ENCODE measurements at places on chromosomes 12 and 14. TPM values are rescaled to one million over a fixed set of nuclear protein-coding genes. Genes with fewer than 3 reads are reported as not detected.

Gene GPR68
- polyA plus RNA-seq: 4.8 TPM

Gene FGD4
- 4.6 TPM for polyA plus RNA-seq

Gene SDR9C7
- polyA plus RNA-seq: 16.8 TPM

Gene IL31
- not detected for polyA plus RNA-seq

Gene KRT7
- 213 TPM for polyA plus RNA-seq

Gene LRTM2
- not detected for polyA plus RNA-seq

Gene SOX5
- polyA plus RNA-seq: 0.24 TPM

Gene KRT71
- not detected for polyA plus RNA-seq

Gene NGB
- 0.04 TPM for polyA plus RNA-seq

Gene ALDH2
- polyA plus RNA-seq: 148 TPM

Gene CELA1
- not detected for polyA plus RNA-seq

Gene TMBIM6
- 169 TPM for polyA plus RNA-seq

Gene ZDHHC22
- not detected for polyA plus RNA-seq

Gene HVCN1
- 1.4 TPM for polyA plus RNA-seq

Gene IL22
- 0.36 TPM for polyA plus RNA-seq

Gene LAG3
- 1.1 TPM for polyA plus RNA-seq

Gene ACOT6
- polyA plus RNA-seq: not detected

Gene LRRK2
- 5.8 TPM for polyA plus RNA-seq

Gene NELL2
- 0.44 TPM for polyA plus RNA-seq

Gene RFX4
- polyA plus RNA-seq: not detected

Gene HOTAIR
- not detected for polyA plus RNA-seq

Gene HCAR2
- 53.2 TPM for polyA plus RNA-seq

Gene KCNA5
- polyA plus RNA-seq: 0.81 TPM

Gene MAX
- 52.2 TPM for polyA plus RNA-seq

Gene SLC39A5
- polyA plus RNA-seq: 0.09 TPM

Gene NACA
- polyA plus RNA-seq: 1,812 TPM

Gene TAS2R9
- not detected for polyA plus RNA-seq

Gene PTPN21
- 4.7 TPM for polyA plus RNA-seq

Gene EPYC
- not detected for polyA plus RNA-seq

Gene RASSF3
- polyA plus RNA-seq: 12.5 TPM

Gene B4GALNT3
- polyA plus RNA-seq: 8.1 TPM

Gene PAX9
- polyA plus RNA-seq: 51.9 TPM

Gene ZC3H10
- polyA plus RNA-seq: 2.2 TPM

Gene SMOC1
- 0.04 TPM for polyA plus RNA-seq

Gene KRT86
- 0.04 TPM for polyA plus RNA-seq

Gene FOXN4
- not detected for polyA plus RNA-seq

Gene KCNMB4
- 0.51 TPM for polyA plus RNA-seq

Gene KRT77
- polyA plus RNA-seq: 0.06 TPM

Gene CPSF2
- 12.5 TPM for polyA plus RNA-seq

Gene DNAJC22
- polyA plus RNA-seq: 0.02 TPM

Gene SPRING1
- polyA plus RNA-seq: 10.1 TPM

Gene EPS8
- 6.7 TPM for polyA plus RNA-seq

Gene SLC6A12
- polyA plus RNA-seq: 0.11 TPM

Gene INSM2
- not detected for polyA plus RNA-seq

Gene CARMIL3
- polyA plus RNA-seq: 0.55 TPM

Gene AQP6
- polyA plus RNA-seq: 0.08 TPM

Gene WNK1
- 66.0 TPM for polyA plus RNA-seq

Gene EVL
- polyA plus RNA-seq: 25.3 TPM

Gene GYS2
- 12.2 TPM for polyA plus RNA-seq

All from esophagus (tissue), 2 donors.